ENCODE measurements at places on chromosomes 7 and 10.
A peak's percentile ranks its signal among the peaks of the same experiment; 100 is the strongest.

GRCh38 chr10:72928798-72929197, 25.8 kb downstream of the PLA2G12B start:
- no peak for DNase-seq

- DNase-seq: no peak
These were observed 105.7 kb upstream of the INSIG1 start for GRCh38 chr7:155191901-155192478.

- no peak for DNase-seq
These were observed 17.3 kb downstream of the CCDC3 start for GRCh38 chr10:12984165-12984747.

DNA sequence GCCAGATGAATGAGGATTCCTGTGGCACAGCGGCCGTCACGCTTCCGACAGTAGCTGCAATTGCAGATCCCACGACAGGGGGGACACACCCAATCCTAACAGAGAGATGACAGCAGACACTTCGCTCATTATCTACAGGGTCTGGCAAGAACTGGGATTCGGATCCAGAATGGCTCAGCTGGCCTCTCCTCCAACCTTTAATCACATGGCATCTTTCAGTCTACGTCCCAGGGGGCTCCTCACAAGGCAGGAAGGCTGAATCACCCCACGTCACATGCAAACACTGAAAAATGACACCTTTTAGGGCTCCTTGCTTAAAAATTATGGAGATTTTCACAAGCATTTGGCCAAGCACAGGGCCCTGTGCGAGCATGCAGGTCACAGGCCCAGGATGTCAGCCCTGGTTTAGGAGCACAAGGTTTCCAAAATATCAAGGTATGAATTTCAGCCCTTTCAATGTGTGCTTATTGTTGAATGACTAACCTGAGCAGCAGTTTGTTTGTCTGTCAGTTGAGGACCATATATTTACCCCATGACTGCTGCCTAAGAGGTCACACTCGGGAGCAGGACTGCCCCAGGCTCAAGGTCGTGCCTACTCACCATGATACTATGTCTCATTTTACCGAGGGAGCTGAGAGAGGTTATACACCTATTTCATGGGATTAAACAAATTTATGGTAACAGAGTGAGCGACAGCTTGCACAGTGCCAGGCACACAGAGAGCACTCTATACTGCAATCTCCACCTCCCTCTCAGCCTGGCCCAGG, 42.5 kb downstream of the CDCA7L start:
- peak; percentile 17 for DNase-seq

GRCh38 chr10:88508796-88509195, 74.3 kb downstream of the RNLS start:
- no peak for DNase-seq

DNA sequence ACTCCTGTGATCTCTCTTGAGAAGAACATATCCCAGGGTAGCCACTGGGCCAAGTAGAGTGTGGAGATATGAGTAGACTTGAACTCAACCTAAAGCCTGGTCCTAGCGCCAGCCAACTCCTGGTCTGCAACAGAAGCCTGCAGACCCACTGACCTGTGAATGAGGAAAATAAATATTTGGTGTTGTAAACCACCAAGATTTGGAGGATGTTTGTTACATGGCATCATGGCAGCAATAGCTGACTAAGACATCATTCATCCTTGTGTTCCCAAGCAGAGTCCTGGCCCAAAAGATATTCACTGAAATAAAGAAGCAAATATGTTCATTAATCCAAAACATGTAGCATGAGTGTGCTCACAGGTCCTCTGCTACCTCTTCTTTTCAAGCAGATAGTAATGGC, 26.0 kb upstream of the CHST3 start:
- DNase-seq: no peak

DNA sequence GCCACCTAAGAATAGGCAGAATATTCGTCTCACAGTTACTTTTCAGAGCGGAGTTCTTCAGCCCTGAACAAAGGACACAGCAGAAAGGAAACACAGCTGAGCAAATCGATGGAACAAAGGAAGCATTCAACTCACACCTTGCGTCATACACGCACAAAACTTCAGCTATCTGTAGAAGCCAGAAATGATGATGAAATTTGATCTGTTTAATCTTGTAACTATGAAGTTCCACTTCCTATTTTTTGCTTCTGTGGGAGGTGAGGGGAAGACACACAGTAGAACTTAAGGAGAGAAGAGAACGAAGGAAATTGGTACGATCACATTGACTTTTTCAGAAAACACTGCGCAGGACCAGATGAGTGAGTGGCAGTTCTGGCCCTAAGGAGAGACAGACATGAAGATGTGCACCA, 26.2 kb downstream of the FAM171A1 start:
- DNase-seq: peak; percentile 14

- DNase-seq: no peak
These were observed 161.2 kb downstream of the DNAJB6 start for GRCh38 chr7:157497744-157498651.

- DNase-seq: no peak
These were observed 3.6 kb downstream of the LHPP start for GRCh38 chr10:124465003-124465776.

GRCh38 chr7:98509836-98510235, 107.2 kb upstream of the NPTX2 start:
- no peak for DNase-seq
